ENCODE measurements at places on chromosomes 2 and 18. TPM values are rescaled to one million over a fixed set of nuclear protein-coding genes. Genes with fewer than 3 reads are reported as not detected.

DNA sequence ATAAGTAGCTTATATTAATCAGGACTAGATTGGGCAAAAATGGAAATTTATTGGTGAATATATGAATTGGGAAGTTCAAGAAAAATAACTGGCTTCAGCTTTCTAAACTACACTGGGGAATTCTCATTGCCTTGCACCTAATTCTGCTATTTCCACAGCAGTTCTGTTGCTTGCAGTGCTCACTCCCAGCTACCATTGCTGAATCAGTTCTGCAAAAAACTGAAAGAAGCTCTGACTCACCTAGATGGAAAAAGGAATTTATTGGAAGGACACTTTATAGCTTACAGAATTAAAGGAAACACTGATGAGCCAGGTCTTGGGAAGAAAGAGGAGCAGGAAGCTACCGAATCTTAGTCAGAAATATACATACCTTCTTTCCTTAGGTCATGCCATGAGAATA lies 60.3 kb upstream of the ACVR1 start:
- DNase-seq: no peak

- peak; percentile 41 for DNase-seq
Measured at GRCh38 chr2:239532859-239533258, 132.0 kb upstream of the HDAC4 start.

Gene SH3RF3
- 4.2 TPM for polyA plus RNA-seq

DNA sequence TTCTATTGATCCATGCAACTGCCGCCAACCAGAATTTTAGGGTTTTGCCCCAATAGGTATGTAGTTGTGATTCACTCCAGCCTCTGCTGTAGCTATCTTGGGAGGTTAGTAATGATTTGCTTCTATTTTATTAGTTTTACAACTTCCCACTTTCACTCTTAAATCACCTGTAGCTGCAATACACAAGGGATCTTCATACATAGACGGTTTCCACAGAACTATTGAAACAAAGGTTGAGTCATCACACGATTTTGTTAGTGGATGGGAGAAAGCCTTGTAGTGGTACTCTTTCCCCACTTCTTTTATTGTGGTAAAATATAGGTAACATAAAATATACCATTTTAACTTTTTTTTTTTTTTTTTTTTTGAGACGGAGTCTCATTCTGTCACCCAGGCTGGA lies 104.2 kb upstream of the SPRED2 start:
- no peak for DNase-seq

Gene CCL20
- 2.2 TPM for polyA plus RNA-seq

Gene FOXD4L1
- 2.6 TPM for polyA plus RNA-seq

- DNase-seq: peak; percentile 28
Measured at GRCh38 chr18:75790111-75790510, 362.6 kb upstream of the SMIM21 start.

Gene INHBB
- polyA plus RNA-seq: 0.48 TPM
